Inflammatory macrophage treated with lipopolysaccharide for 1 hour (primary cell): ENCODE measurements at places on chromosomes 3 and 15.

DNA sequence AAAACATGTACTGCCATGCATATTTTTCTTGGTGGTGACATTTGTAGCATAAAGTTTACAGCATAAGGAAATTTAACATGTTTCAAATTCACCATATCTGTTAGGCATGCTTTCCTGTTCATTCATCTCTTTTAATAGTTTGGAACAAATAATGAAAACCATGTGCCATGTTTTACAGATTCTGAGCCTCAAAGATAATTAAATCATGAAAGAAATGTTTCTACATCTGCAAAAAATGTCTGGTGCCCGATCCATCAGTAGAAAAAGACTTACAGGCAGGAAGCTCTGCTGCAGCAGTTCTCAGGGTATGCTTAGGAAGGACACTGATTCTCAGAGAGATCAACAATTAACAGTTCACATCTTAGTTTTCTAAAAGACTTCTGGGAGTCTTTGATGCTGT lies 316.2 kb downstream of the IL5RA start:
- no peak for DNase-seq

- no peak for DNase-seq
These were observed 235.5 kb downstream of the CTNNB1 start for GRCh38 chr3:41434781-41435180.

GRCh38 chr15:43998607-43999006 lies 171.8 kb downstream of the WDR76 start:
- DNase-seq = no peak

GRCh38 chr3:64291345-64291744 lies 66.1 kb upstream of the PRICKLE2 start:
- no peak for DNase-seq

- DNase-seq = peak; percentile 57
These were observed 3.6 kb downstream of the POU1F1 start for GRCh38 chr3:87272718-87273341.

- DNase-seq = no peak
These were observed 97.1 kb downstream of the STRIT1 start for GRCh38 chr3:155196131-155197021.

DNA sequence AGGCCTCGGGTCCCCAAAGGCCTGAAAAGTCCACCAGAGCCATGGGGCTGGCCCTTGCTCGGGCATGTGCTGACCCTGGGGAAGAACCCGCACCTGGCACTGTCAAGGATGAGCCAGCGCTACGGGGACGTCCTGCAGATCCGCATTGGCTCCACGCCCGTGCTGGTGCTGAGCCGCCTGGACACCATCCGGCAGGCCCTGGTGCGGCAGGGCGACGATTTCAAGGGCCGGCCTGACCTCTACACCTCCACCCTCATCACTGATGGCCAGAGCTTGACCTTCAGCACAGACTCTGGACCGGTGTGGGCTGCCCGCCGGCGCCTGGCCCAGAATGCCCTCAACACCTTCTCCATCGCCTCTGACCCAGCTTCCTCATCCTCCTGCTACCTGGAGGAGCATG lies 1.2 kb downstream of the CYP1A2 start:
- DNase-seq = no peak

GRCh38 chr3:115021061-115021460 lies 126.0 kb downstream of the ZBTB20 start:
- DNase-seq = no peak

DNA sequence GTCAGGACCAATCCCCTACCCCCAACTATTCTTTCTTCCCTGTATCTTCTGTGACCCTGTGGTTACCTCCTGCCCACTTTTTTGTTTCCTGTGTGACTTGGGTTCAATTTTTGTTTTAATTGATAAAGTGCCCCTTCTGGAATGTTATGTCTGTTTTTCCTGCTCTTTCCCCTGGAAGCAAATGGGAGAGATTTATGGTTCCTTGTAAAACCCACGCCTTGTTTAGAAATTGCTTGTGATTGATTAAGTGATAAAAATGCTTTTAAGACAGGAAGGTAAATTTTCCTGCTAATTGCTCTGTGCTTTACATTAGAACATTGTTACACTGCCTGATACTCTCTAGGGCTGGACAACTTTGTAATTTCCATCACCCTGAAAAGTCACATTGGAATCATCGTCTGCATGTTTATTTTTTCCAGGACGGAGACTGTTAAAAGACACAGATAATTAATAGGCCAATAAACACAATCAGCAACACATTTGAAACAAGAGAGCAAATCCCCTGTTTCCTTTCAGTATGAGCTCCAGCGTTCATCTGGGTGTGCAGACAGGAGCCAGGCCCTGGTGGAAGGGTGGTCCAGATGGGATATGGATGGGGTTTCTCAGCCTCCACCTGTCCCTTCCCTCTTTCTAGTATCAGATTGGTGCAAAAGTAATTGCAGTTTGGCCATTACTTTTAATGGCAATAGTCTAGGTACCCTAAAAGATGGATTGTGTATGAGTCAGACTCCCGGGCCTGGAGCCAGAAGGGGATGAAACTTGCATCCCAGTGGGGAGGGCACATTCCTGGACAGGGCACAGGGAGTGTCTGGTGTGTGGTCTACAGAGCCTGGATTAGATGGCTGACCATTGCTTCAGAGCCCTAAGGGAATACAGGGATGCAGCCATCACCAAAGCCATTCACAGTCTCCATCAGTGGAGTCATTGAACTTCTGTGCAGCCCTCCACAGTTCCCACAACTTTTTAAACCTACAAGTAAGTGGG lies 58.1 kb upstream of the AGBL1 start:
- DNase-seq = no peak

DNA sequence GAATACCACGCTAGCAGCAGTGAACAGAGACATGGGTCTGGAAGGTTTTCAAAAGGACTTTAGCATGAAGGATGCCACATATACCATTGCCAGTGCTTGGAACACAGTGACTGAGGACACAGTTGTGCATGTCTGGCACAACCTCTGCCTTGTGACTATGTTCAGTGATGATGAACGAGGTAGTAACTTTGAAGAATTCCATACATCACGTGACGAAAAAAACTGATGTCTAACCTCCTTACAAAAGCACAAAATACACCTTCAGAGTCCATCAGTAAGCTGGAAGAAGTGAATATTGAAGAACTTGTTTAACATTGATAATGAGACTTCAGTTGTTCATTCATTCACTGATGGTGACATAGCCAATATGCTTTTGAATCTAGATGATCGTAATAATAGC lies 594.8 kb upstream of the GRM7 start:
- DNase-seq = no peak

- DNase-seq = no peak
These were observed 35.2 kb downstream of the SENP8 start for GRCh38 chr15:72153269-72154000.

GRCh38 chr15:40846841-40847222 lies 3.0 kb downstream of the SPINT1 start:
- DNase-seq = peak; percentile 97

DNA sequence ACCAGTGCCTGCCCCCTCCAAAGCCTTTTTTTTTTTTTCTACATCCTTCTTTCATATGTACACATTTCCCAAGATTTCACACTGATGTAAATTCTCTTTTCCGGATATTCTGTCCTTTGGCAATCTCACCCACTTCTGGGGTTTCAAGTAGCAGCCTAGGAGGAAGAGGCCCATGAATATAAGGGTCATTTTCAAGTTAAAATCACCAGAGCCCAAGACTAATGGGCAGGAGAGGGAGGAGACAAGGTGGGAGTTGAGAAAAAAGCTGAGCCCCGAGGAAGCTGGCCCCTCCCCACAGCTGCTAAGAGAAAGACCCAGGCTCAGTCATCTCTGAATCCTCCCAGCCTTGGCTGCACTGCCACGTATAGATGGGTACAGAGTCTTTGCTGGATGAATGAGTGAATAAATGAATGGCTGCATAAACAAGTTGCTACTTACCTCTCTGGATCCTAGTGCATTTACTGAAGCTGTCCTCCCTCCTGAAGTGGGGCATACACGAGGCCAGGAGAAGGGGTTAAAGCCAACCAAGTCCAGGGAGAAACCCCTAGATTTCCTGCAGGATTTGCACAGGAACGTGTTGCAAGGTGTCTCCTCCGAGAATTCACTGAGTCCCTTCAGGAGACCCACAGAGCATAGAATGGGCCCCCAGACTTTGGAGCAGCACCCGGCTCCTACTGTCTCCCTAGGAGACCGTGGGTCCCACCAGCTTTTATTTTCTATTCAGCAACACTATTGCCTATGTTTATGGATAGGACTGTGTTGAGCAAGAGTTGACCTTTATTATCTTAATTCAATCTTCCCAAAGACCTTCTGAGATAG lies 100.8 kb upstream of the LIPC start:
- peak; percentile 90 for DNase-seq

GRCh38 chr15:31173790-31174450 lies 72.4 kb upstream of the TRPM1 start:
- no peak for DNase-seq

DNA sequence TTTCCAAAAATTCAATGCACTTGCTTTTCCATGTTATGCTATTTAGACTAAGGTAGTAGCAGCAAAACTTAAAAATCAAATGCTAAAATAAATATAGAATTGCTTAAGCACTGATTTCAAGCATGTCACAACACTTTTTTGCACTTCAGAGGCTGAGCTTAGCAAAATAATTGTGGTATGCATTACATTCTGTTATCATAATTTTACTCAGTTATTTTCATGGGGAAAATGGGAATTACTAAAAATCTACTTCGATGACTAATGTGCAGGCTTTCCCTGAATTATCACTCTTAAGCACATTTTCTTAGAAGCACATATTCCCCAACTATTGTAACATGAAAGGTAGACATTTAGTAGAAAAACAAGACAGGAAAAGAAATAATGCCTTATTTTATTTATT lies 322.4 kb upstream of the CBLB start:
- DNase-seq = no peak
